Renal cortical epithelial cell (primary cell): ENCODE measurements at places on chromosomes 6 and 20. TPM values are rescaled to one million over a fixed set of nuclear protein-coding genes. Genes with fewer than 3 reads are reported as not detected.

The PRDM1 gene
- total RNA-seq: 0.87 and 1.4 TPM in 2 replicates

The CDH26 gene
- total RNA-seq: 0.15 TPM in 1 of 2 replicates, not detected in the other

The SAPCD1 gene
- total RNA-seq: 0.50 and 0.69 TPM in 2 replicates

The CDSN gene
- under 0.01 and 0.05 TPM in 2 replicates for total RNA-seq

The EYS gene
- total RNA-seq: 0.10 and 0.87 TPM in 2 replicates

The BPI gene
- not detected in 2 replicates for total RNA-seq

The LY6G6C gene
- total RNA-seq: not detected in 2 replicates

The BPIFB2 gene
- total RNA-seq: not detected in 2 replicates

DNA sequence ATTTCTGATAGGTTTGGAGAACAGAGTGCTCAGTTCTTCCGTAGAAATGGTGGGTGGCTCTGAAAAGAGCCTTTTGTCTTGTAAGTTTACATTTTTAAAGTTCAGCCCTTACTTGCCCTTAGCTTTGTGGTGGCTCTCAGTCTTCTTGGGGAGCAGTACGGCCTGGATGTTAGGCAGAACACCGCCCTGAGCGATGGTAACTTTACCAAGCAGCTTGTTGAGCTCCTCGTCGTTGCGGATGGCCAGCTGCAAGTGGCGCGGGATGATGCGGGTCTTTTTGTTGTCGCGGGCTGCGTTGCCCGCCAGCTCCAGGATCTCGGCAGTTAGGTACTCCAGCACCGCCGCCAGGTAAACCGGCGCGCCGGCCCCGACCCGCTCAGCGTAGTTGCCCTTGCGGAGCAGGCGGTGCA, 19.5 kb downstream of the OR2B2 start:
- peak; percentile 33 for DNase-seq

DNA sequence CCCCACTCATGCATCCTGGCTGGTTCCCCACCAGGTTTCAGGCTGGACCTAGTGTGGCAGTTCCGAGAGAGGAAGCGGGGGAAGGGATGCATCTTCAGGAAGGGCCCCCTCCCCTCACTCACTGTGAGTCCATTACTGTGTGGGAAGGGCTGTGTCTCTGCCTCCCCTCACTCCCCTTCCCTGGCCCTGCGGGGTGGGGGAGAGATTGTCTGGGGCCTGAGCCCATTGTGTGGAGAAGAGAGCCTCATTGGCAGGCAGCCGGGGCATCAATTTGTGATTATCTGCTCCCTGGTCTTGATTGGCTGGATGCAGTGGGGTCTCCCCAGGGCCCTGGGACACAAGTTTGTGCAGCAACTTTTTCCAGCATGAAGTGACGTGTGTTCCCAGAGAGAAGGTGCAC, 4.1 kb upstream of the MYT1 start:
- no peak for DNase-seq

GRCh38 chr6:87393026-87393622, 14.6 kb upstream of the CFAP206 start:
- peak; percentile 77 for DNase-seq

DNA sequence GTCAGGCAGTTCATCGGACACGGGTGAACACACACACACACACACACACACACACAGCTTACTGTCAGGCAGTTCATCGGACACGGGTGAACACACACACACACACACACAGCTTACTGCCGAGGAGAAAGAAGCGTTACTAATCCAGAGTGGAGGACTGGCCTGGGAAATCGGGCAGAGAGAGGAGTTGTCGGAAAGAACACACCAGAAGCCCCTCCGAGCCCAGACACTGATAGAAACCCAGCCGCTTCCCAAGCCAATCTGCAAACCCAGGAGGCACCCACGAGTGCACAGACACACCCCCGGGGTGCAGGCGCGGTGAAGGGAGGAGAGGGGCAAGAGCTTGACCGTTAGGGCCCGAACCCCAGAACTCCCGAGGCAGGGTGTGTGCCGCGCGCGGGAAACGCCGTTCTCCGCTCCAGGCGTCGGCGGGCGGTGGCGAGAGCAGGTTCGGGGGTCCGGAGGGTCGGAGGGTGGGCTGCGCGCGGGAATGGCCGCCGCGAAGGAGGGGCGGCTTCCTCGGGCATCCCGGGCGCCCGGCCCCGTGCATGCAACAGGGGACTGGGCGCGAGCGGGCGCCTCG, 636 bp downstream of the ELOVL2 start:
- peak; percentile 73 for DNase-seq

GRCh38 chr20:32917191-32917950, 58.6 kb downstream of the EFCAB8 start:
- no peak for DNase-seq

- DNase-seq: peak; percentile 52
Observed at GRCh38 chr6:142009647-142010046, 123.1 kb upstream of the GJE1 start.

GRCh38 chr6:166036316-166037095, 131.1 kb downstream of the TBXT start:
- no peak for DNase-seq

DNA sequence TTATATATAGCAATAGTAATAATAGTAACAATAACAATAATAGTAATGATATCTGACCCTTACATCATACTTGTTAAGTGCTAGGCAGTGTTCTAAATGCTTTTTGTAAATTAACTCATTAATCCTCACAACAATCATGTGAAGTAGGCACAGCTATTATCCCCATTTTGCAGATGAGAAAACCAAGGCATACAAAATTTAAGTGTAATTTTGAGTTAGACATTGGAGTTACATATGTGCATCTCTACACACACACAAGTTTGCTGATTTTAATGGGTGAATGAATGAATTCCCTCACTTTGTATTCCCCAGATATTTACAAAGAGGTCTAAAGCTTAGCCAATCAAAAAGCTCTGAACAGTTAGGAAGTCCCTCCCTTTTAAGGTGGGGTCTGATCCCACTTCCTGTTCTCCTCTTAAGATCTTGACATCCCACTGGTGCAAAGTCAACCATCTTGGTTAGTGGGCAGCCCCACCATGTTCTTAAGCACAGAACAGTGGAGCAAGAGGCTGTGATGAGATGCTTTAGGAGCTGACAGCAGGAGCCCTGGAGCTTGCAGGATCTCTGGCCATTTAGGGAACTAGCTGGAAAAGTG, 85.3 kb upstream of the FOXP4 start:
- DNase-seq: no peak
